K562 (cell line): ENCODE measurements at places on chromosomes 6 and 20. TPM values are rescaled to one million over a fixed set of nuclear protein-coding genes. Genes with fewer than 3 reads are reported as not detected.
A peak's percentile ranks its signal among the peaks of the same experiment; 100 is the strongest.

DNA sequence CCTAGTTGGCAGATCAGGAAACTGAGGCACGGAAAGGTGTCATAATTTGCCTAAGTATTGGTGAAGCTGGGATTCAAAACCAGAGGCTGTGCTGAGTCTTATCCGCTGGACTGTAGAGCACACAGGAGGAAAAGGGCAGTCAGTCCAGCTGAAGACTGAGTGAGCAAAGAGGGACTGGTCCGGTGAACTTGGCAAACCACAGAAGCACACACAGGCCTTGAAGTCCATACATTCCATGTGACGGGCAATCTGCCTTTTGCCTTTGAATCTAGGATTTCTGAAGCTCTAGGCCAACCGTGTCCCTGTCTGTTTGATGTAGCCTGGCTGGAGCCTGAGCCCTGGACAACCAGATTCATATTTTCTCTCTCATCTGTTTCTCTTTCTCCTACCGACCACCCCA is 34.3 kb upstream of the EPB41L1 start:
- no peak overlapping the region for H3K4me3 ChIP-seq
- H3K27ac ChIP-seq = no peak overlapping the region
- no peaks in the 10 kb centered on the region for H3K27me3 ChIP-seq
- no peak for DNase-seq
- H3K36me3 ChIP-seq = no peaks in the 10 kb centered on the region

- no peak overlapping the region for H3K27ac ChIP-seq
- DNase-seq = no peak
- no peaks in the 10 kb centered on the region for H3K27me3 ChIP-seq
- no peaks in the 10 kb centered on the region for H3K36me3 ChIP-seq
These were observed 49.9 kb downstream of the TULP4 start for GRCh38 chr6:158361961-158362669.

TGM2 gene
- total RNA-seq = 78.5 and 82.3 TPM in 2 replicates

GRCh38 chr6:28383235-28384142 is 16.1 kb downstream of the ZSCAN12 start:
- peak overlapping the region; percentile 31 for H3K4me3 ChIP-seq
- peaks cover 97% of the 10 kb centered on the region for H3K36me3 ChIP-seq
- peaks cover 4% of the 10 kb centered on the region; the same call in 1 of the 2 replicates for H3K4me1 ChIP-seq
- H3K27ac ChIP-seq = peak overlapping the region; percentile 61
- DNase-seq = peak; percentile 63
- no peaks in the 10 kb centered on the region for H3K27me3 ChIP-seq

- H3K36me3 ChIP-seq = no peaks in the 10 kb centered on the region
- H3K27me3 ChIP-seq = no peaks in the 10 kb centered on the region; the same call in 2 of the 3 replicates
- no peaks in the 10 kb centered on the region for H3K4me1 ChIP-seq
- no peak overlapping the region for H3K4me3 ChIP-seq
- no peak overlapping the region for H3K27ac ChIP-seq
- no peak for DNase-seq
These were observed 14.3 kb upstream of the MYT1 start for GRCh38 chr20:64149809-64150560.

- H3K36me3 ChIP-seq = peaks cover 3% of the 10 kb centered on the region; the same call in 1 of the 3 replicates
- H3K27me3 ChIP-seq = no peaks in the 10 kb centered on the region
- peaks cover 84% of the 10 kb centered on the region for H3K4me1 ChIP-seq
- peak; percentile 58 for DNase-seq
- peak overlapping the region; percentile 81 for H3K27ac ChIP-seq
- peak overlapping the region; percentile 42 for H3K4me3 ChIP-seq
These were observed 6.2 kb downstream of the C20orf204 start for GRCh38 chr20:64042054-64042781.

DNA sequence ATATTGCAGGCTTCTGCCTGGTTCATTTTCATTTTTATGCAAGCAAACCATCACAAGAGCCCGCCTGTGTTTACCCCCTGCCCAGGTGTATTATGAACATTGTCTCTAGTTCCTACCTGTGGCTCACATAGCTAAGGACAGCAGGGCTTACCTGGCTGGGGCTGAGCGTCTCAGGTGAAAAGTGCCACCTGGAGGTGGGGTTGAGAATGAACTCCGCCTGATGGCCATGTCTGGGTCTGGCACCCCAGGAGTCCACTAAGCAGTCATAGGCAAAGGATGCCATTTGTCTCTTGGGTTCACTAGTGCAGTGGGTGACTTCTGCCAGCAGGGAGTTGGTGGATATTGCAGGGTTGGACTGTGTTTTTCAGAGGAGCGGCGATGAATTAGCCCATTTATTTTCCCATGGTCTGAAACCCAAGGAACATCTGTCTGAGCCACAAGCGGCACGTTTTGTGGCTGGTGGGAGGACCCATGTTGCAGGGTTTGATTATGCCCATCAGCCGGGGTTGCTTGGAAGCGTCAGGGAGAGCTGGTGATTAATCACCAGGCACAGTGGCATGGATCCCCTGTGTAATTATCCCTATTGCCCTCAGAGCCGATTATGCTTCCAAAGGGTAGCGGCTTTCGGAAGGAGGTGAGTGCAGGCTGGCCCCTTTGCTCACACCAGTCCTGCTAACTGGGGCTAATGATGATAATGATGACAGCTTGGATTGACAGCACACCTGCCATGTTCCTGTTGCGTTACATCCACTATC is 92.1 kb downstream of the CDH26 start:
- no peak overlapping the region for H3K4me3 ChIP-seq
- no peak for DNase-seq
- H3K36me3 ChIP-seq = no peaks in the 10 kb centered on the region
- peaks cover 29% of the 10 kb centered on the region for H3K27me3 ChIP-seq
- H3K4me1 ChIP-seq = no peaks in the 10 kb centered on the region; the same call in 1 of the 2 replicates

DNA sequence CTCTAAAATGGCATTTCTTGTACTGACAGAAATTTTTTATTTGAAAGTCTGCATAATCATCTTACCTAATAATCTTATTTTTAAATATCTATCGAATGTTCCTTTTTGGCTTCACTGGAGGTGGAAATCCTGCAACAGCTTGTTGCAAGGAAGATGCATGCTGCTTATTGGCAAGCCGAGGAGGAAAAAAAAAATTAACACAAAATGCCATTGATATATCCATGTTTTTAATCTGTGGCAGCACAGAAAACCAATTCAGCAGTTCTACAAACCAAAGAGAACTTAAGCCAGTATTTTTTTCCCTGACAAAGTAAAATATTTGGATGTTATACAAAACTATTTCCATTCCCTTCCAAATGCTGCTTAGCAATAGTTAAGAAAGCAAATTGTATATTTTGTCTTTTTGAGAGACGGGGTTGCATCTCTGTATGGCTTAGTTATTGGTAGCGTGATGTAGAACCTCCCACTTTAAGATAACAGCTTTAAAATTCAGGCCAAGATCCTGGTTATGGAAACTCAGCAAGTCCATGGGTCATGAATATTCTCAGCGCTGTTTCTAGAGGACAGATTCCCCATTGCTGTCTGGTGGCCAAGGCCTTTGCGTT is 231.4 kb downstream of the TMEM242 start:
- no peaks in the 10 kb centered on the region for H3K27me3 ChIP-seq
- DNase-seq = no peak
- no peak overlapping the region for H3K27ac ChIP-seq
- no peaks in the 10 kb centered on the region for H3K4me1 ChIP-seq

GRCh38 chr6:93177918-93178317 is 241.4 kb downstream of the EPHA7 start:
- no peaks in the 10 kb centered on the region for H3K27me3 ChIP-seq
- H3K4me3 ChIP-seq = no peak overlapping the region
- no peaks in the 10 kb centered on the region for H3K4me1 ChIP-seq
- no peak overlapping the region for H3K27ac ChIP-seq

DNA sequence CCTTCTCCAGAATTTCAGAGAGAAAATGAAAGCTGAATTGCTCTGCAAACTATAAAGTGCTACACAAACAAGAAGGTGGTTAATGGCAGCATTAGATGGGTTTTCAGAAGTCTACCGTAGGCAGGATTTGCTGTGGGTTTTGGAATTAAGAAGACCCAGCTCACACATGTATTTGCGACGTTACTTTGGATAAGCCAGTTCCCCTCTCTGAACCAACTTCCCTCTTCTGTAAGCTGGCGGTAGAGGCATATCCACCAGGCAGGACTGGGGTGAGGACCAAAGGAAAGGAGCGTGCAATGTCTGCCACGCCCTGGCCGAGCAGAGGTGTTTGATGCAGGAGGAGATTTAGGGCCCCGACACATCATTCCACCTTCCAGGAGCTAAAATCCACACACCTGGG is 6.9 kb downstream of the RSPO4 start:
- no peak overlapping the region for H3K4me3 ChIP-seq
- DNase-seq = no peak
- no peak overlapping the region for H3K27ac ChIP-seq
- no peaks in the 10 kb centered on the region for H3K36me3 ChIP-seq
- no peaks in the 10 kb centered on the region for H3K4me1 ChIP-seq
- H3K27me3 ChIP-seq = peaks cover 55% of the 10 kb centered on the region

IRAK1BP1 gene
- total RNA-seq = 1.9 and 2.6 TPM in 2 replicates

GRCh38 chr6:42418724-42419123 is 33.0 kb downstream of the TRERF1 start:
- H3K36me3 ChIP-seq = no peaks in the 10 kb centered on the region
- H3K4me1 ChIP-seq = no peaks in the 10 kb centered on the region
- H3K4me3 ChIP-seq = no peak overlapping the region
